ENCODE measurements at places on chromosomes 12 and 14. TPM values are rescaled to one million over a fixed set of nuclear protein-coding genes. Genes with fewer than 3 reads are reported as not detected.

Gene PELI2
- 10.5 TPM for total RNA-seq

Gene ATL1
- total RNA-seq, result 3.3 TPM

Gene FKBP3
- 44.9 TPM for total RNA-seq

Gene FGF23
- total RNA-seq, result not detected

Gene SAMD15
- total RNA-seq, result 0.38 TPM

Gene GLT8D2
- total RNA-seq, result 2.7 TPM

DNA sequence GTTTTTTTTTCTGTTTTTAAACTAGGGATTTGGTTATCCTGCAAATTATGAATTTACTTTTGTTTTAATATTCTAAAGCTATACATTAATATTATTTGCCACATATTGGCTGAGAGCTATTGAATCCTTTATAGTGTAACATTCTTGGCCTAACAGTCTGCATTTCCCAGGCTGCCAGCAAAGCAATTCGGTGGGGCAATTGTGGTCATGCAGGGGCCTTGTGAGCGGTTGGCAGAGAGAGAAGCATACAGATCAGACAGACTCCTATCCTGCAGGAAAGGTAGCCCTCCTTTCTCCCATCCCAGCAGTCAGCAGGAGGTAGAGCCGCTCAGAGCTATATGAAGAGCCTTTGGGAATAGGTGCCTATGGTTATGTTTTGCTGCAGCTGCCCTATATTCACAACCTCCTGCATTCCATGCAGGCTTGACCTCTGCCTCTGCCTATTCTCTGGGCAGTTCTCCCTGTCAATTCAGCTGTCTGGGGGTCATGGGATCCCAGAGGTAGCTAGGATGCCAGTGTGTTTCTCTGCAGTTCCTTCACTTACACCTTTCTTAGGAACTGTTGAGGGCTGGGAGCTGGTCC, 144.7 kb downstream of the GPHN start:
- DNase-seq, result no peak

DNA sequence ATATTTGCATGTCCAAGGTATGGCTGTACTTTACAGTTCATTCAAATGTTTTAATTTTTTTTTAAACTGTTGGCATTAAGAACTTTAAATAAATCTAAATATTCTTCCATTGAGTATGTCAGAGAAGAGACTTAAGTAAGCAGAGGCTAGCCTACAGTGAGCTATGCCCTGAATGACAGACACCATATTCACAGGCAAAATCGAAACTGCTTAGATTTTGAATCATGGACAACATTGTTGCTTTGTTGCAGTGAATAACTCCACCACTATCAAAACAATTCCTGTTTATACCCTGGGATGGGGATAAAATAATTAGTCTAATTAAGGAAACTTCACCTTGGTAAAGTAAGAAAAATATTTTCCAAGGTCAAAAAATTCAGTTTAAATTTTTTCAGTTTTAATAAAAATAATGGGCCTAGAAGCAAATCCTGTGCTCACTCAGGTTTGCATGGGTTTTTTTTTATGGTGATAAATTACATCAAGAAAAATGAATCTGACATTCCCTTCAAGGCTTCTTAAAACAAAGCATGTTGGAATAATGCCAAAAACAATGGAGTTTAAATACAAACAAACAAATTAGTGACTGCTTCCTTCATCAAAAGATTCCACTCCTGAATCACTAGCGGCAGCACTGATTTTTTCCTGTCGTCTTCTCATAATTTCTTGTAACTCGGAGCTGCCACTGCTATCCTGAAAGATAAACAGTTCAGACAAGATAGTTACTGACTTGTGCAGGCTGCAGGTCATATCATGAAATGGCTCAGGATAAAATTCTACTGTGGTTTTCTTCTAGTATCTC, 168.2 kb downstream of the EPS8 start:
- no peak for DNase-seq

Gene ATF7IP
- 36.9 TPM for total RNA-seq

DNA sequence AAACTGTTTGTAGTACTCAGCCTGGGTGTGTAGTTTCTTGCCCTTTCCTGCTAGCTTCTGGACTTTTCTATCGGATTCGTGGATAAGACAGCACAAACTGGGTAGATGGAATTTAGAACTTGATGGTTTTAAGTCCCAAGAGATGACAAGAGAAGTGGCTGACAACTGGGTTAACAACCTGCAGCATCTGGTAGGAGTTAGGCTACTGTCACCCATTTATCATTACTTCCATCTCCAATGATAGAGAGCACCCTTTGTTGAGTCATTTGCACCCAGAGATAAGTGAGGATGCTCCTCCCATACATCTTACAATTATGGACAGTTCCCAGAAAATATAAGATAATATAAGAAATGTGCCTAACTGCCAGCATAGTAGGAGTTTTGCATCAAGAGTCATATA, 50.2 kb upstream of the FLRT2 start:
- no peak for DNase-seq

Gene OVCH1
- total RNA-seq, result 0.38 TPM

DNA sequence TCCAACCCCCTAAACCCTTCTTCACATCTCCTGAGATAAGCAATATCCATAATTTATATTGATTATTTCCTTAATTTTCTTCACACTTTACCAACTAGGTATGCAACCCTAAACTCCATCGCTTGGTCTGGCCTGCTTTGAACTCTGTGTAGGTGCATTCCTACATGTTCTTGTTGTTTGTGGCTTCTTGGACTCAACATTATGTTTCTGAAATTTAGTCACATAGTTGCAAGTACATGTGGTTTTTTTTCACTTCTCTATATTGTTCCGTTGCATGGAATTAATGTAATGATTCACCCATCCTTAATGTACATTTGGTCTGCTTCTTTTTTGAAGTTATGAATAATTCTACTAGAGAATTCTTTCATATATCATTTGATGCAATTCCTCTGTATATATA, 1.6 kb upstream of the TAS2R30 start:
- no peak for DNase-seq

- DNase-seq, result no peak
Measured at GRCh38 chr12:94769047-94769420, 118.7 kb upstream of the TMCC3 start.

Gene ZC3H14
- total RNA-seq, result 42.1 TPM

DNA sequence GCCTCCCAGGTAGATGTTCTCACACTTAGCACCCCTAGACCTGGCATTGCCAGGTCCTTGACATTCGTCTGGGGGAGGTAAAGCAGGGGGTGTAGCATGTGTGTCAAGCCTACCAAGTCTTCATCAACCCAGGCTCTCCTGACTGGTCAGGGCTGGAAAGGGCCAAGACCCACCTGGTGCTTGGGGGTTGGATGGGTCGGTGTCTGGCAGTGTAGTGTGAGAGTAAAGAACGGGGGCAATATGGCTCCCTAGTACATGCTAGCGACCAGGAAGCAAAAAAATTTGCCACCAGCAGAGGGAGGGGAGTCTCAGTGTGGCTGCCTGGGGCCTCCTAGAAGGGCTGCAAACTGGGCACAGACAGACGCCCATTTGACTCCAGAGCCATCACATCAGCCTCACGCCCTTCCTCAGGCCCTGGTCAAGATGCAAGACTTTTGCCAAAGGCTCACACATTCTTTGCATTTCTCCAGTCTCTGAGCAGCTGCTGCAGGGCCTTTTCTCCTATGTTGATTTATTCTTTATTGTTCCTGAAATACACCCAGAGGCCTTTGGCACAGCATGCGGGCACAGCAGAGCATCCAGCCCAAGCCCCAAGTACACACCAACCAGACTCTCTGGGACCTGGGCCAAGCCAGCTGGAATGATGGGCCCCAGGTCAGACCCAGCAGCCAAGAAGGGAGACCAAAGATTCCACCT, 38.3 kb upstream of the PNMA1 start:
- no peak for DNase-seq

Gene PLD4
- total RNA-seq, result 0.67 TPM

Gene CSRNP2
- 8.5 TPM for total RNA-seq

DNA sequence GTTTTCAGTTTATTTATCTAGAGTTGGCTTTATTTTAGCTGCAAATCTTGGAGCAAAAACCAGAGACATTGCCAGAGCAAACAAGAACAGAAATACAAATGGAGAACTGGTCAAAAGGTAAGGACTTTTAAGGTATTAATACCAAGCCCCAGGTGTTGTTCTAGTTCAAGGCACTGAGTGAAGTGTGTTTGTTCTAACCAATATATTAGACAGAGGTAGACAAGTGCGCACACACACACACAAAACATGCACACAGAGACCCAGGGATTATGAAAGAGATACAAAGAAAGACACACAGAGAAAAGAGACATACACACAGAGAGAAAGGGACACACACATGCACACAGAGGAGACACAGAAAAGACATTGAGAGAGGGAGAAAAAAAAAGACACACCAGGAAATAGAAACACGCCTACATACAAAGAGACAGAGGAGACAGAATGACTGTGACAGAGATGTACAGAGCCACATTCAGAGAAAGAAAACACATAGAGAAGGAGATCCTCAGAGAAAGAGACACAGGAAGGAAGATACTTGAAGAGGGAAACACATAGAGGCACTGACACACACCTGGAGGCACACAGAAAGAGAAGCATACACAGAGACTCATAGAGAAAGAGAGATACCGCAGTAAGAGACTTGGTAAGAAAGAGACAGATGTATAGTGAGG, 50.2 kb downstream of the MIPOL1 start:
- no peak for DNase-seq

Gene NPAS3
- total RNA-seq, result 0.13 TPM

- no peak for DNase-seq
Measured at GRCh38 chr14:77071938-77072388, 26.1 kb upstream of the CIPC start.

DNA sequence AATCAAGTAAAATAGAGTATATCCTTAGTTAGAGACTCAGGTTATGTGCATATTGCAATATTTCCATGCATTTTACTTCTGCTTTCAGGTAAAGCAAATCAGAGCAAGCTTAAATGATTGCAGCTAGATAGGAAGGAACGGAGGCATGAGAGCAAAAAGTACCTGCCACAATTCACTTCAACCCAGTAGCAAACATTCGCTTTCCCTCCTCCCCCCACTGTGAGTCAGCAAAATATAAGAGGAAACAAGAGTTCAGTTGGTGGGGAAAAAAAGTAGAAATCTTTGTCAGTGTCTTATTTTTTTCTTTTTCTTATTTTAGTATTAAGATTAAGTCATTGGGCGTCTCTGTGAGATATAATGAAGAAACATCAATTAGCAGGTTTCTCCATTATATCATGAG, 475.4 kb downstream of the NPAS3 start:
- no peak for DNase-seq

Gene LTB4R2
- total RNA-seq, result 66.0 TPM

Gene RPS6KL1
- 1.7 TPM for total RNA-seq

Gene GARIN6
- not detected for total RNA-seq

Gene PAH
- total RNA-seq, result not detected

DNA sequence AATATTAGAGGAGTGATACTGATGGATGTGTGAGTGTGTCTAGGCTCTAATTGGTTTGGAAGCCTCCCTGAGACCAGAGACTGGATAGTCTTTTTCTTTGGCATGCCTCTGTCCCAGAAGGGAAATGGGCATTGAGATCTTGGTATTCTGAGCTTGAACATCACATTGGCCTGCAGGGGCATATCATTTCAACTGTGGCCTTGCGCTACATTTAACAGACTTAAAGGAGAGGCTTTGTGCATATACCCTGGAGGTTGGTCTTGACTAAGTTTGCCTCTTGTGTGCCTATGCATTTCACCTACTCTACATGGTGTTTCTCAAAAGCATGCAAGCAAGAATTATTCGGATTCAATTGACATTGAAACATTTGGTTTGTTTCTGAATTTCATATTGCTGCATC, 185.4 kb downstream of the TMTC2 start:
- no peak for DNase-seq

Gene CCDC91
- 15.0 TPM for total RNA-seq

- no peak for DNase-seq
Measured at GRCh38 chr12:112964067-112964670, 14.2 kb upstream of the OAS2 start.

DNA sequence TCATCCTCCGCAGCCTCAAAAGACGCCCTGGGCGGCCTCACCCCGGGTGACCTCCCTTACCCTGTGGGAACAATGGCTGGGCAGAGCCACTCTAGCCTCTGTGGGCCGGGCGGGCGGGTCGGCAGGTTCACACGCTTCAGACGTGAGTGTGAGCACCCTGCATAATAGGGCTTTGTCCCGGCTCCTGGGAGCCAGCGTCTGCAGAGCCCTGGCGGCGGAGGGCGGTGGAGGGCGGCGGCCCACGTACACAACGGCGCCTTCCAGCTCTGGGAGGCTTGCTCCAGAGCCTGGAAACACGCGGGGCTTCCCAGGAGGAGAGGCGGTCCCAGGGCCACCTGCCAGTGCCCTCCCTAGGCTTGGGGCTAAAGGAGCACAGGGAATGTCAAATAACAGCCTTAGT, 205.6 kb downstream of the BCL11B start:
- DNase-seq, result no peak

Gene CRIP1
- 8.2 TPM for total RNA-seq
